Kidney tubule cell (primary cell): ENCODE measurements at places on chromosomes 4 and X.
A peak's percentile ranks its signal among the peaks of the same experiment; 100 is the strongest.

GRCh38 chr4:4248885-4249203 is 821 bp upstream of the TMEM128 start:
- peak; percentile 22 for DNase-seq

GRCh38 chr4:78585633-78586032 is 34.1 kb downstream of the ANXA3 start:
- DNase-seq: no peak

DNA sequence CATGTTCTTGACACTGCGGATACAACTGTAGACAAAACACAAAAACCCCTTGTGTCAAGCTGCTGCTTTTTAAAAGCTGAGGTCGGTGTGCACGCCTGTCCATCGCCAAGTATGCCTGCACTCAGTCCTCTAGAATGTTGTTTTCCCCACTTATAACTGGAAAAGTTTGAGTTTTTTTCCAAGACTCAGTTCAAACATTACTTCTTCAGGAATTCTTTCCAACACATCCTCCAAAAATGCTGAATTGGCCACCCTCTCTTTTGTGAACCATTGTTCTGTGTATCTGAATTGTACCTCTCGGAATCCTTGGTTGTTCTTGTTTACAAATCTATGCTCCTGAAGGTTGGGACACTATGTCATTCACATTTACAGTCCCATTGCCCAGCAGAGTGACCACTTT is 94.6 kb downstream of the REELD1 start:
- DNase-seq: no peak

DNA sequence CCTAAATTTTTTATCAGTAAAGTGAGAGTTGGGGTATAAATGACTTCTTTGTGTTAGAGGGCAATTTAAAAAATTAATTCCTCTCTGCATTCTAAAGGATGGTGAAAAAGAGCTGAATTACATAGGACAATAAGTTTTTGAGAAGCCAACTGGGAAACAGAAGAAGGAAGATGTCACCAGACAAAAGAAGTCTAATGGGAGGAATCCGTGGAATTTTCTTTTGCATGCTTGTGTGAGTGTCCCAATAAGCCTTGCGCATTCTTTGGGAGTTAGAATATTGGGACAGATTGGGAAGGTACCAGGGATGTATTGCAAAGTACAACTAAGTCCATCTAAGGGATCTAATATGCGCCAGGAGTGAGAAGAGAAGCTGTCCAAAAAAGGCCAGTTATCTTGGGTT is 35.1 kb upstream of the NR3C2 start:
- DNase-seq: no peak

DNA sequence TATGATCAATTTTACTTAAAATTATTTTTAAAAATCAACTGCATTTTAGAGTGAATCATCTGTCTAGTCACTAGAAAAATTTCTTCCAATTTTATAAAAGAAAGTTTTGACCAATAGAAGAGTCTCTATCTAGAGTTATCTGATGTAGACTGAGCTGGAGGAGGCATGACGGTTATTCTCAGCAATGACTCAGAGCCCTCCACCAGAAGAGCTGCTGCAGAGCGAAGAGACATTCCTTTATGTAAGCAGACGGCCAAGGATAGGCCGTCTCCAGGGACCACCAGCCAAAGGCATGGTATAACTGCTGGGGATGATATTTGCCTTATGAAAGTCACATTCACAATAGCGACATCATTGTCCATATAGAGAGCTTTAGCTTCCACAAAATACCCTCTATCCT is 23.0 kb downstream of the LDB2 start:
- DNase-seq: no peak

GRCh38 chr4:48067536-48067935 is 51.0 kb downstream of the NIPAL1 start:
- DNase-seq: no peak

GRCh38 chr4:74105656-74106280 is 6.8 kb upstream of the CXCL2 start:
- DNase-seq: no peak

DNA sequence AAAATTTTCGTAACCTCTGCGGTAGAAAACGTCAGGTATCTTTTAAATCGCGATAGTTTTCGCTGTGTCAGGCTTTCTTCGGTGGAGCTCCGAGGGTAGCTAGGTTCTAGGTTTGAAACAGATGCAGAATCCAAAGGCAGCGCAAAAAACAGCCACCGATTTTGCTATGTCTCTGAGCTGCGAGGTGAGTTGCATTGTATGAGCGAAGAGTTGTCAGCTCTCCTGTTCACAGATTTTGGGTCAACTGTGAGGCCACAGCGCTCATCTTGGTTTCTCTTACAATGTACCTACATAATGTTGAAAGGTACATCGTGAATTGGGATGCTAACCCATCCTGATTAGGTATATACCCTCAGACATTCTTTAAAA is 486 bp downstream of the CLCN3 start:
- peak; percentile 32 for DNase-seq

DNA sequence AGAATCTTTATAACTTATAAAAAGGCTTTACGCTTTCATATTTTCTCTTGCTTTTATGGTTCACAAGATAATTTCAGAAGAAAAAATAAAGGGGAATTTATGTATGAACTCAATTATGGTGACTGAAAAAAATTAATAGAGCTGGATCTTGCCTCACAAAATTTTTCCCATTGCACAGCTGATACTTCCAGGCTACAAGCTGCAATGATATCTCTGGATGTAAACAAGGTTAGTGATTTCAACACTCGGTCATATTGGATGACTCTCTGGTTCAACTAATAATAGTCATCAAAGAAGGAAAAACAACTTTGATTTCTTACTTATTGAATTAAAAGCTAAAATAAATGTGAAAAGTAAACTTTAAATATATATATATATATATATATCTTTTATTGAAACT is 868.0 kb downstream of the FAT4 start:
- no peak for DNase-seq

DNA sequence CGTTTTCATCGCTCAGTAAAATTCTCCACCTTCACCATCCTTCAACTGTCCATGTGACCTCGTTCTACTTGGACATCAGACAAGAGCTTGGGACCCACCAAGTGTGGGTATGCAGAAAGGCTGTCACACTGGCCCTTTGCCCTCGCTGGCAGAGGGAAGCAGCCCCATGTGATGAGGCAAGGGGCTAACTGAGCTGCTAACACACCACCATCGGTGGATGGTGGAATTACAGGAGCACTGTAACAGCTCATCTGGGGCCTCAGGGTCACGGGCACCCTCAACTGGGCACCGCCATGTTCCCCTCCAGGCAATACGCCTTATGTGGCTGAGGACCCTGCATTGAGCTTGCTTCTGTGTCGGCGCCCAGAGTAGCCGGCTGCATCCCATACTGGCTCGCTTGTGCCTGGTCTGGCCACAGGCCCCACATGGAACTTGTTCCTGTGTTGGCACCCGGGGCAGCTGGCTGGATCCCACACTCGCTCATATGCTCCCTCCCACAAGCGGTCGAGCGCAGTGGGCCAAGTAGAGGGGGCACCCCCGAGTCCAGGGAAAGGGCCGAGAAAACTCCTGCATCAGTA is 109.5 kb downstream of the TAB3 start:
- no peak for DNase-seq

- no peak for DNase-seq
Measured at GRCh38 chr4:152949930-152950329, 13.8 kb downstream of the FHDC1 start.

- DNase-seq: no peak
Measured at GRCh38 chrX:16462912-16463311, 187.0 kb upstream of the S100G start.

DNA sequence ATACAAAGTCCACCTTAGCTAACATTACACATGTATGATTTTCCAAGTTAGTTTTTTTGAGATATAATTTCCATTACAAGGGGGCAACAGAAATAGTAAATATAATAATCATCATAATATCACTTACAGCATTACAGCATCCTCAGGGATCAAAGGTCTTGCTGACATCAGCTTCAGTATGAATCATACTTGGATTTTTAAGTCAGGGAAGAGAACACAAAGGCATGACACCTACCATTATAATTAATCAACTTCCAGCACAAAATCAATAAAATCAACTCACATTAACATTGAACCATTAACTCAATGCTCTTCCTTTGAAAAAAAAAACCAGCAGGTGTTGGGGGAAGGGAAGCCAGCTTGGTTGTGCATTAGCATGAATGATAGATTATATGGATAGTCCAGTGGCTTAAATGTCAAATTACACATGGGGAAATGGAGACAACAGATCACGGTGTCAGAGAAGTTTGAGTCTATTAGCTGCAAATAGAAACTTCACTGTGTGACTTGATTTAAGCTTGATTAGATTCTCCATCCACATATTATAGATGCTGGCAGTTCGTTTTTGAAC is 66.9 kb upstream of the CAPN6 start:
- peak; percentile 39 for DNase-seq

- DNase-seq: no peak
Measured at GRCh38 chrX:55593296-55593695, 29.9 kb upstream of the FOXR2 start.

DNA sequence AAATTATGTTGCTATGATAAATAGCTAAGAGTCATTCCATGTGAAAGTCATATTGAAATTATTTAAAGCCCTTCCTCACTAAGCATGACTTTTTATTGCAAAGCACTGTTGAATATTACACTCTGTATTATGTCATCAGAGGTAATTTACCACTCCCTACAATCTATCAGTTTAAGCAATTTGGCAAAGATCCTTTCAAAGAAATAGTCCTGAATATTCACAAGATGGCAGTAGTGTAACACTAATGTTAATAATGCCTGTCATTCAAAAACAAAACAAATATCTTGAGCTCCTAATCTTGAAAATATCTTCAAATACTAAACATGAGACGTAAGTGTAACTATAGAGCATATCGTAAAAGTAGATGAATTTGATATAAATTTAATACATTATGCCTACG is 208.6 kb upstream of the TECRL start:
- peak; percentile 27 for DNase-seq

DNA sequence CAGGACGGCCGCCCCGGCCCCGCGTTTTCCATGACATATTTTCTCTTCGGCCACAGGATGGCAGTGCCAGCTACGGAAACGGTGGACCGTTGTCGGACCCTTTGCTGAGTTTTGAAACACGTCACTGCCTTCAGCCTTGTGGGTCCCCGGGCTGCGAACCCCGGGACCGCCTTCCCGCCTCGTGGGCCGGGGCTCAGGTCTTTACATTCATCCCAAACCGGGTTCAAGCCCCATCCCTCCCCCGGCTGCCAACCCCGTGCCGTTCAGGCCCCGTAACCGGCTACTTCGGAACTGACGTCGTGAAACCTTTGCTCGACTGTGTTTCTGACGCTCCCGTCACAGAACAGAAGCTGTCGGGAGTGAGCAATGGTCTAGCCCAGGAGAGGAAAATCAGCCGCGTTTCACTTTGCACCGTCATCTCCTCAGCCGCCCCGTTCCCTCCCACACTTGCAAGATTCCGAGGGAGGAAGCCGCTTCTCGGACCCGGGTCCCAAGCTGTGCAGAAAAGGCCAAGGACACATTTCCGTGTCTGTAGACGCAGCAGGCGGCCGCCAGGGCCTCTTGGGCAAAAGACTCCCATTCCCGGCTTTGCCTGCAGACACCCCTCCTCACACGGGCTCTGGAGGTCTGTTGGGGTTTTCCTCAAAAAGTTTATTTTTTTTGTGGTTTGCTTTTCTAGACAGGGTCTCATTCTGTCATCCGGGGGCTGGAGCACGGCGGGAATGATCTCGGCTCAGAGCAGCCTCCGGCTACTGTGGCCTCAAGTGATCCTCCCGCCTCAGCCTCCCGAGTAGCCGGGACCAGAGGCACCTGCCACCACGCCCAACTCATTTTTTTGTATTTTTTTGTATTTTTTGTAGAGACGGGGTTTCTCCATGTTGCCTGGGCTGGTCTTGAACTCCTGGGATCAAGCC is 41.4 kb upstream of the PPP2R3B start:
- DNase-seq: peak; percentile 20

DNA sequence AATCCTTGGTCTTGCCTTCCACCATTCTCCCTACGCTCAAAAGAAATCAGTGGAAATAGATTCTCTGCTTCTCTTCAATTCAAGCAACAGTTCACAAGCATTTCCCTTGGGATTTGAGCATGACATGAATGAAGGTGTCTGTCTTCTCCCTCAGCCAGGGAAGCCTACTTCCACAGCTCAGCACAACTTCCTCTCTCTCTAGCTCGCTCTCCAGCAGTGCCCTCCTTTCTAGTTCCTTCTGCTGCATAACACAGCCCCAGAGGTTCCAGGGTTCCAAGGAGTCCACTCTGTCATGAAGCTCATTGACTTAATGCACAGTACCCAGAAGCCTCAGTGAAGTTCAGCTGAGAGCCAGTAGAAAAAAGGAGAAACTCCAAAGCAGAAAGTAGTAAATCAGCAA is 81.3 kb downstream of the PLS3 start:
- DNase-seq: no peak

- DNase-seq: peak; percentile 31
Measured at GRCh38 chrX:153400146-153401132, 711 bp downstream of the PNMA6E start.

DNA sequence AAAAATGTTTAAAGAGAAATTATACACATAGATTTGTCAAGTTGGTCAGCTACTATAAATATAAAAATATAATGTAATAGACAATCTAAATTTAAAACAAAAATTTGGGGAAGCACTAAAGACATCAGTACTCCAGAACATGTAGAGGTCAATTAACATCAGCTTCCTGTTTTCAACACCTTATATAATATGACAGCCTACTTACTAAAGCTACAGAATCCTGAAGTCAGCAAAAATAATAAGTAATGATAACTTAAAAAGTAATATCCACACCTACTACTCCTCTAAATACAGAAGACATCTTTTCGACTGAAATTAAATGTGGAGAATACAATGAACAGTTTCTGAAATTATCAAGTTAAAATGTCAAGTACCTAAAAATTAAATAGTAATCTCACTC is 118.6 kb downstream of the LRBA start:
- DNase-seq: no peak

- DNase-seq: no peak
Measured at GRCh38 chr4:90349636-90350035, 222.4 kb downstream of the CCSER1 start.

DNA sequence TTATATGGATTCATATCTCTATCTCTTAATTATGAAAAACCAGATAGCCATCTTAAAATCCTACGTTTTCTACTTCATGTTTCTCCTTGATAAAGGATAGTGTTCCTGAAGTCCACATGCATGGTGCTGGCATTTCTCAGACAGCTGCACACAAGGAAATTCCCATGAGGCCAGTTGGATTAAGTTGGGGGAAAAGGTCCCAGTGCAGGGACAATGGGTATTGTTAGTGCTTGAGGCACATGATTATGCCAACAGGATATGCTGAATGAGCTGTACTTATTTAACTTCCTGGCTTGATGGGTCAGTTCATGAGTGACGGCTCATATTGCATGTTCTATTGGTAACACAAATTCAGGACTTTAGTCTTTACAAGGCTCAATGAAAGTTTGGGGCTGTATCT is 913.9 kb upstream of the NDST4 start:
- DNase-seq: no peak
